Stimulated activated CD4-positive, alpha-beta T cell treated with anti-CD3 and anti-CD28 coated beads, TNF-alpha, amount 100 ng/mL, for 24 hours (primary cell): ENCODE measurements at places on chromosomes 1 and 21.

DNA sequence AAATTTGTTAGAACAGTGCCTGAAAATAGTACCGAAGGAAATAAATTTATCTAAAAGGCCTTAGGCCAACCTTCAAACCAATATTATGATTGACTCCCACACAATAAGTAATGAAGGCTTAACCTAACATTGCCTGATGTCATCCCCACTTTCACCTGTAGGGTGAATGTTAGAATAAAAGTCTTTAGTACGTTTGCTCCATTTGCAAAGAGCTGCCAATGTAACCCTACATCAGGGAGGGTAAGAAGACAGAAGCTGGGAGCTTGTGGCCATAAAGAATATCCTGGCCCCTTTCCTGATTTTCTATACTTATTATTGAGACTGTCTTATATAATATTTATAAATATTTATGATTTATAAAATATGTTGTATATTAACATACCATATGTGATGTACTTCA lies 661.8 kb upstream of the CXADR start:
- no peak for DNase-seq

DNA sequence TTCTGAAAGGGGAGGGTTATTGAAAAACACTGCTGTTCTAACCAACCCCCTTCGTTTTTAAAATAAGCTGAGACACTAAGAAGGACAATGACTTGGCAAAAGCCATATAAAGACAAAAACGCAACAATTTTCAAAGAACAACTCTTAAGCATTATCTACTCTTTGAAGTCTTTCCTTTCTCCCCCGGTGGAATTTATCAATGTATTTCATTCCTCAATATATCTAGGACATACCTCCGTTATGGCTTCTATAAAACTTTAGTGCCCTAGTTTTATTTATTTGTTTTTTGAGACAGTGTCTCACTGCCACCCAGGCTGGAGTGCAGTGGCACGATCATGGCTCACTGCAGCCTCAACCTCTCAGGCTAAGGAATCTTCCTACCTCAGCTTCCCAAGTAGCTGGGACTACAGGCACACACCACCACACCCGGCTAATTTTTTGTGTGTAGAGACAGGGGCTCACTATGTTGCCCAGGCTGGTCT lies 3.2 kb downstream of the NRDC start:
- DNase-seq, result no peak

DNA sequence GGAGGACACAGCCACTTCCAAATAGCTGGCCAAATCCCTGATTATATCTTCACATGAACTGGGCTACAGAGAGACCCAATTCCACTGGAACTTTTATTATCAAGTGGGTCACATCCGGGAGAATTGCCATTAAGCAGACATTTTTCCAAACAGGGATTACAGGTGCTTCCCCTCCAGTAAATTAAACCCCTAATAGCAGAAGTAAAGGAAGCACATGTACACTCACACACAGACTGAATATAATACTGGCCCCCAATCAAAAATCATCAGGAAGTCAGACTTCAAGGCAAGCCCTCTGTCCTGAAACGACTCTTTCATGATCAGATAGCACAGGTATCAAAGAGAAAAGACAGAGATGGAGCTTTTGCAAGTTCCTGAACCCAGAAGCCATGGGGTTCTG lies 118.6 kb upstream of the PPP2R5A start:
- DNase-seq, result no peak

- no peak for DNase-seq
These were observed 6.0 kb downstream of the TRIT1 start for GRCh38 chr1:39877231-39877778.

- no peak for DNase-seq
These were observed 15.4 kb downstream of the TTC39A start for GRCh38 chr1:51314974-51315373.
